ENCODE measurements at places on chromosomes 3 and 15.

- DNase-seq = no peak
These were observed 979.0 kb downstream of the TUSC7 start for GRCh38 chr3:117688583-117688982.

DNA sequence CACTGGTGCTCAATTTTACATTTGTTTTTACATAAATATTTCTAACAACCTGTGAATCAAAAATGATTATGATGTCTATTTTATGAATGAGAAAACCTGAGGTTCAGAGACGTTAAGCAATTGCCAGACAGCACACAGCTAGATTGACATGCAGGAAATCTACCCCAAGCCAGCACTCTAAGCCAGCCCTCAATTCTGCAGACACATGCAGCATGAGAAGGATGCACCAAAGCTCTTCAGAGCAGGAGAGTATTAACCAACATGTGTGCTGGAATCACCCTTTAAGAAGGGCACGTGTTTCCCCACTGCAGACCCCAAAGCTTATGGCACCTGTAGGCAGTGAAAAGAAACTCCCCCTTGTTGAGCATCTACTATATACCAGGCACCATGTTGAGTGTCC lies 126.1 kb upstream of the ARHGEF3 start:
- no peak for DNase-seq

GRCh38 chr3:126581569-126581968 lies 22.8 kb upstream of the C3orf22 start:
- no peak for DNase-seq

- DNase-seq = peak; percentile 82
These were observed 2.3 kb downstream of the BBX start for GRCh38 chr3:107524841-107525643.

DNA sequence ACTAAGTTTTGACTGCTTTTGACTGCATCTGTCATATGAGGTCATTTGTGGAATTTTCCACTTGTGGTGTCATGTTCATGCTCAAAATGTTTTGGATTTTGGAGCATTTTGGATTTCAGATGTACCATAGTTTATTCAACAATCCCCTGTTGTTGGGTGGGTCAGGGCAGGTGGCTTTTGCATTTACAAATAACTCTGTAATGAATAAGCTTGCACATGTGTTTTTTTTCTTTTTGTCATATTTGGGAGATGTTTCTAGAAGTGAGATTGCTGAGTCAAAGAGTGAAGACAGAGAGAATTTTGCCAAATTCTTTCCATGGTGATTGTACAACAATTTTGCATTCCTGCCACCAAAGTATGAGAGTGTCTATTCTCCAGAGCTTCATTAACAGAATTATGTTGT lies 62.4 kb upstream of the ADPGK start:
- no peak for DNase-seq

- DNase-seq = peak; percentile 58
These were observed 19.3 kb downstream of the TBC1D21 start for GRCh38 chr15:73892446-73893226.

GRCh38 chr3:11900824-11901223 lies 54.1 kb upstream of the TAMM41 start:
- DNase-seq = no peak

DNA sequence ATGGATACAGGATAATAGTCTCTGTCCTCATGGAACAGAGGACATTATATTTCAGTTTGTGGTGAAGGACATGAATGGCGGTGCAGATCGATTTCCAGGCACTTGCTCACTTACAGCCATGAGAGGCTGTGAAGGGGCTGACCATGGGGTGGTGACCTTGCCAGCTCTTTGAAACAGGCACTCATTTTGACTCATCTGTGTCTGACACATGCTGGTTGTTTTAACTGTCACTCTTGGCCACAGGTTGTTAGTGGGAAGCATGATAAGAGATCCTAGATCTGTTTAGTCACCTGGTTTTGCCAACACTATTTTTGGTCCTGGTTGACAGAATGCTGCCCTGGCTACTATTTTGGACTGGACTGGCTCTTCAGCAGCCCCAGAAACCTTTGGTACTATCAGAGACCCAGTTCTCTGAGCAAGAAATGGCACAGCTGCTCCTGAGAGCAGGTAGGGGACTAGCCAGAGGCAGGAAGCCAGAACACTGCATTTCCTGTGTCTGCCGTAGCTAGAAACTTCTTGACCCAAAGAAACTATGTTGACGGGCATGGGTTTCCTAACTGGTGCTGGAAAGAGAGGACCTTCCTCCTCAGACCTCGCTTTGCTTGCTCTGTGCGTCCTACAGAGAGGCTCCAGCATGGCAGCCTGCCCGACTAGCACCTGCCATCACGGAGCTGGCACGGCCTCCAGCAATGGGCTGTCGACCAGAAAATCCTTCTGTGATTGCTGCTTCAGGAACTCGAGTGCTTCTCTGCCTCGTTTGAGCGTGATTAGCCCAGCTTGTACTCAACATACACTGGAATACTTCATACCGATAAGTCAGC lies 6.3 kb downstream of the PXYLP1 start:
- DNase-seq = no peak

- DNase-seq = no peak
These were observed 447.2 kb upstream of the DPH6 start for GRCh38 chr15:35993196-35993595.

- no peak for DNase-seq
These were observed 381.2 kb downstream of the GABRB3 start for GRCh38 chr15:26391567-26392194.

- no peak for DNase-seq
These were observed 192.1 kb upstream of the TTC14 start for GRCh38 chr3:180409883-180410282.

- DNase-seq = no peak
These were observed 62.9 kb upstream of the XCR1 start for GRCh38 chr3:46090161-46090591.

- DNase-seq = peak; percentile 76
These were observed 513 bp downstream of the VGLL4 start for GRCh38 chr3:11643201-11643603.

GRCh38 chr15:52796753-52797520 lies 6.8 kb upstream of the ONECUT1 start:
- DNase-seq = no peak

GRCh38 chr3:31220431-31220830 lies 312.3 kb upstream of the STT3B start:
- DNase-seq = no peak

DNA sequence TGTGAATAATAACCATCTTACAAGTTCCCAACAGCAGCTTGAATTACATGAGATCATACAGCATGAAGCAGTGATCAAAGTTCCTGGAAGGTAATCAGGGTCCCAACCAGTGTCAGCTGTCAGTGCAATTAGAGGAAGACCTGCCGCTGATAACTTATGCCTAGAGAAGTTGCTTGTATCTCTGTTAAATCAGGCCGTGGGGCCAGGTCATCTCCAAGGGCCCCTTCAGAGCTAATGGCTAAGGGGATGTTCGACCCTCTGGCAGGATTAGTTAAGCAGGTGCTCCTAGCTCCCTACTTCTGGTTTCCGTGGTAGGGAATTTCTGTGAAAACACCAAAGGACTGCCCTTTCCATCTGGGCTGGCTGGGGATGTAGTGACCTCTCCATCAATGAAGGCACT lies 251.0 kb downstream of the FAM43A start:
- no peak for DNase-seq

- no peak for DNase-seq
These were observed 135.6 kb upstream of the SUCLG2 start for GRCh38 chr3:67790043-67790442.

GRCh38 chr3:138174421-138175131 lies at the start of gene DBR1:
Gene DBR1 (minus strand): TSS chr3:138174921. CDS start chr3:138174795, 126 bp downstream.
- peak; percentile 80 for DNase-seq

DNA sequence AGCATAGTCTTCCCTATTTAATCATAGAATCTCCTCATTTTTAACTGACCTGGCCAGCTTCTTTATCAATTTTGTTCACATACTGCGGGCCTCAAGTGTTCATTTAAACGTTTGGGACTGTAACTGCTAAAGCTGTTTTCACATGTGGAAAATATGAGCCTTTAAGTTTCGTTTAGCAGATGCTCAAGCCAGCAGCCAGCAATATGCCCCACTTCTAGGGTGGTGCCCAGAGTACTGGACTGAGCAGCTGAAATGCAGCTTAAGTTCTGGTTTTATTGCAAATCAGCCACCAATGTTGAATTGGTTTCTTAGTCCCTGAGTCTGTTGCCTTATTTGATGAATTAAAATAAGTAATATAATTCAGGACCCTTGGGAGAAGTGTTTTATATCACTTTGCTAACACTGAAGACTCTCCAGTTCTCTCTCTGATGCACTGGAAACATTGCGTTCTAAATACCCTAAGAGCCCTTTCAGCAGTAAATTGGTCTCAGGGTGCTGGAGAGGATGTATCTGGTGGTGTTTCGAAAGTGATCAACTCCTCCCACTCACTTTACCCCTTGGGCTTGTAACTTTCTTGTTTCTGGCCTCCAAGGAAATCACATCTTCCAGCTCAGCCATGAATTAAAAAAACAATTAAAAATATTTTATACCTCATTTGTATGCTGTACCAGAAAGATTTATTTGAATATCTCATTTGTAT lies 61.7 kb downstream of the B3GALNT1 start:
- DNase-seq = no peak

DNA sequence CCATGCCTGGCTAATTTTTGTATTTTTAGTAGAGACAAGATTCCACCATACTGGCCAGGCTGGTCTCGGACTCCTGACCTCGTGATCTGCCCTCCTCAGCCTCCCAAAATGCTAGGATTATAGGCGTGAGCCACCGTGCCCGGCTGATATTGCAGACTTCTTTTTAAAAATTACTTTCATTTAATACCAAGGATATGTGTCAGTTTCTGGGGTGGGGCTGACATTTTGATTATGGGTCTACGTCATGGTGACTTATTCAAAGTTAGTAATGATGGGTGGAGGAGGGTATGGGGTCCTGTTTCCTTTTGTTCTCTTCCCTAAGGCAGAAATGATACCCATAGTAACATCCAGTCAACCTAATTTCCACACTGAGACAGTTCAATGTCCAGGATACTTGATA lies 34.7 kb downstream of the GBE1 start:
- DNase-seq = no peak

- DNase-seq = no peak
These were observed 5.2 kb upstream of the PFN2 start for GRCh38 chr3:149975919-149976318.

DNA sequence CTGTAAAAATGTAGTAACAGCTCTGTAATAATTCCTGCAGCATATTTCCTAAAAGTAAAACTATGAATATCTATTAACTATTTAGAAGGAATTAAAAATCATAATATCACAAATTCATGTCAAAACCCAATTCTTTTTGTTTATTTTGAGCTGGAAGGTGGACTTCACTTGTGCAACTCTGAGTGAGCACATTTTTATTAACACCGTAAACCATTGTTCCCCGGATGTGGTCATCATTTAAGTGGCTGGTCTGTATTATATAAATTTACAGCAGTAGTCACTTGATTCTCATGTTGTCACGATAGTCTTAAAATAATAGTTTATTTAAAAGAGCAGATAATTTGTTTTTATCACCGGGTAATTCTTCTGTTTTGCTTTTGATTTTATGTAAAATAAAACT lies 43.0 kb upstream of the UTS2B start:
- DNase-seq = no peak

GRCh38 chr15:65576664-65577063 lies 34.3 kb downstream of the INTS14 start:
- no peak for DNase-seq

DNA sequence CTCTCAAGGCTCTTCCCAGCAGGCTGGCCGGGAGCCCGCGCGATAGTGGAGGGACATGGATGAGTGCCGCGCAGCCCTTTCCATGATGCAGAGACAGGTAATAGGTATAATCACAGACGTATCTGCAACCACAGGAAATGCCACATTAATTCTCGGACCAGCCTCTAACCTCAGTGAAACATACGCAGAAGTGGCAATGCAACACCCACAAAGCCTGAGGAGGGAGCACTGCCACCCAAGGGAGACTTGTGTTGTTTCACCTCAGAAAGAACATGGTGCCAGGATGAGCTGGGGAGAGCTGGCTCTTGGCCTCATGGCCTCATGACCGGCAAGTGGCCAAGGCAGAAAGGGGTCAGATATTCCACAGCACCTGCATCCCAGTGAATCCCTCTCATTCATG lies 39.0 kb downstream of the PGPEP1L start:
- no peak for DNase-seq

GRCh38 chr15:40984406-40984805 lies 31.1 kb downstream of the CHAC1 start:
- no peak for DNase-seq

DNA sequence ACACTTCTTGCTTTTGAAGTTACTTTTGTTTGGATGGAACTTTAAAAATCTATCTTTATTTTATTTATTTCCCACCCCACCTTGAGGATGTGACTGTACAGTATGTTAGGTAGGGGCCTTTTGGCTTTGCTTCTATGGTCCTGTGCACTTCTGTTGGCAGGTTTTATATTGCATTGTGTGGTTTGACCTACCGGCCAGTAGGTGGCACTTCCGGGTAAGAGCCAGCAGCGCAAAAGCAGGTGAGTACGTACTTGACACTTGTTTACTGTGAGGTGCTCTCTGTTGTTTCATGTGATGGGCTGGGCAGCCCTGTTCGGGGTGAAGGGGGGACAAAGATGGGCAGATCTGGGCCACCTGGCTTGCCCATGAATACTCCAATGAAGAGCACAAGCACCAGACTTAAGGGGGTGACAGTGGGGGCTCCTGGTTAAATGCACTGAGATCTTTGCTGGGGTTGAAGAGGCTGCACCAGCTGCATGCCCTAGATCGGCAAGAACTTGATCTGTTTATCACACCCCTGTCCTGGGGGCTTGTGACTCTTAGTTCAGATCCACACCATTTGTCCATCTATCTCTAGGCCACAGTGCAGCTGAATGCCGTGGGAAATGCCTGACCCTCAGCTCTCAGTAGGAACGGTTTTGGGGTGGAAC lies 131.6 kb downstream of the NLGN1 start:
- no peak for DNase-seq

DNA sequence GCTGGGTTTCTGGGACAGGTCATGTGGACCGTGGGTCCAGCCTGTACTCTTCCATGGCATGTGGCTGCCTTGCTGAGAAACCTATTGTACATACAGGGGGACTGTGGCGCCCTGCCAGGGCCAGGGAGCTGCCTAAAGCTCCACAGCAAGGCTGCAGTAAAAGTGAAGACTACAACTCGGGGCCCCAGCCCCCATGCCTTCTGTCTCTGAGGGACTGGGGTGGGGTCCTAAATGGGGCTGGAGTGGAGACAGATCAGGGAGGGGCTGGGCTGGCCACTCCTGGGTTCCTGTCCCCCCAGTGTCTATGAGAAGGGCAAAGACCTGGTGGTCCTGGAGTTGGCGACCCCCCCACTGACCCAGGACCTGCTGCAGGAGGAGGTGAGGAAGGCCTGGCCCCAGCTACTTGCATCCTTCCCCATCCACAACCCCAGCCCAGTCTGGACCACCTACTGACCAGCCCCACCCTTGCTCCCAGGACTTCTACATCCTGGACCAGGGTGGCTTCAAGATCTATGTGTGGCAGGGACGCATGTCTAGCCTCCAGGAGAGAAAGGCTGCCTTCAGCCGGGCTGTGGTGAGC lies 7.3 kb downstream of the VILL start:
- DNase-seq = peak; percentile 24

All from tibial artery (tissue), 4 donors.